ENCODE measurements at places on chromosomes 7 and 10.

DNA sequence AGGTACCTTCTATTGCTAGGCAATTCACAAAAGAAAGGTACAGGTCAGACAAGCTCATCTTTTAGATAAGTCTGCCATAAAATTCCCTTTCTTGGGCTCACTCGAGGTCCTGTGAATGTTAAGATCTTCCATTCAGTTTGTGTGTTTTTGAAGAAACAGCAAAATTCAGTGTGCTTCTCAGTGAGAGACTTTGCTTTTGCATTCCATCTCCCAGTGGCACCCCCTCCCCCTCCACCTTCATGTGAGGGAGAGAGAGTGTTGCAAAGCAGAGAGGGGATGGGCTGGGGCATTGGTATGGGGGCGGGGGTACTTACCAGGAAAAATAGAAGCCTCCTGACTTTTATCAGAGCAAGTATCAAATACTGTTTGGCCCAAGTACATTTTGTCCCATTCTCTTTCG, 3.8 kb upstream of the TECTB start:
- DNase-seq = no peak

- DNase-seq = no peak
These were observed 160.0 kb upstream of the ZNF804B start for GRCh38 chr7:88599528-88599927.

GRCh38 chr10:77158666-77159065, 478.9 kb downstream of the KCNMA1 start:
- no peak for DNase-seq

DNA sequence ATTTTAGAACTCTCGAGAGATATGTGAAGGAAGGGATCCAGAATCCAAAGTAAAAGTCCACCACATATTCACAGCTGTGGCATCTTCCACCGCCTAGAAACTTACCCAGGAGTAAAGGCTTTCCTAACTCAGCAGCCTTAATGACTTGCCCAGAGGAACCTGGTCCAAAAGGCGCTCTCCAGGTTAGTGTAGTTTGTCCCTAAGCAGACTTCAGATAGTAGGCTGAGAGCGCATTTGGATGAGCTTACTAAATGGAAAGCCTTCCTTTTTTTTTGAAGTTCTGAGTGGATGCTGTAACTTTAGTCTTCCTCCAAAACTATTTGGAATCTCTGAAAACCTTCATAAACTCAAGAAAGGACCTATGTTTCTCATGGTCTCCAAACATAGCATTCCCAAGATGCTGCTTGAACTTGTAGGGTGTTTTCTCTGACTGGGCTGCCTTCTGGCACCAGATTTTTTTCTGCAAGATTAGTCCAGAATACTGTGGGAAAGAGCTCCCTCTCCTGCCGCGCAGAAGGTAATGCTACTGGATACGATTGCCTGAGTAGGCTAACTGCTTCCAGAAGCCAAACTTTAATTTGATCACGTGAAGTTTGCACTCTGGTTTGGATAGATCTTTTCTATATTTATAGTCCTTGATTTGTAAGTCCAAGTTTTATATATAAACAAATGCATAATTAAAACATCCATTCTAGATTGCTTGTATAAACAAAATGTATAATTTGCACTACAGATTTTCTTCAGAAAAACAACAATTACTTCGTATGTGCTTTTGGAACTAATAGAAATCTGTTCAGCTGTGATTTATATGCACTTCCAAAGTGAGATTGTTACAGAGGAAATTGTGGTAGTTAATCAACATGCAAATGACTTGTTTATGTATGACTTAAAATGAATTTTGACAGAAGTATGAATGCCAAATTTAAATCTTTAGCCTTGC, 19.6 kb upstream of the GPR37 start:
- DNase-seq = no peak

DNA sequence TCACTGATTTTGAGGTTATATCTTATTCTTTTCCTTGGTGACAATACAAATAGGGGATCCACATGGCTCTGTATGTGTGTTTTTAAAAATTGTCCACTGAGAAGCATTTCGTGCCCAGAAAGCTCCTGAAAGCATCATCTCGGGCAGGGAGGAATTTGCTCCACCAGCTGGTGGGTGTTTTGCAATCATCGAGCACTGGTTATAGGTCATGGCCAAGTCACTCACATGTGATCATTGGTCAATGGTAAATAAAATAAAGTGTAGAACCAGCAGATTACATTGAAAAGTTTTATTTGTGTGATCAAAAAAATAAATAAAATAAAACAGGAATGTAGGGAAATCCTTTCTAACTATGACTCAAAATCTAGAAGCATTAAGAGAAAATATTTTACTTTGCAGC, 23.0 kb upstream of the SNX13 start:
- DNase-seq = no peak

GRCh38 chr10:29048506-29048905, 240.4 kb upstream of the LYZL1 start:
- no peak for DNase-seq

DNA sequence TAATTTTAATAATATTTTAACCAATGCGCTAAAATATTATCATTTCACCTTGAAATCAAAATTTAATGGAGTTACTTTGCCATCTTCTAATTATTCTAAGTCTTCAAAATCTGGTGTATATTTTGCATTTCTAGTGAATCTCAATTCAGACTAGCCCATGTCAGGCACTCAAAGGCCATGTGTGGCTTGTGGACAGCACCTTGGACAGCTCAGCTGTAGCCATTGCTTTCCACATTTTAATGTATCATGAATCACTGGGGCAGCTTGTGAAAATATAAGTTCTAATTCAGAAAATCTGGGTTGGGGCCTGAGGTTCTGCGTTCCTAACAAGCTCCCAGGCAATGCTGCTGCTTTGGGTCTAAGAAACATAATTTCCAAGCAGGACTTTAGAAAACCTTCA, 57.2 kb downstream of the MGAM2 start:
- DNase-seq = no peak

DNA sequence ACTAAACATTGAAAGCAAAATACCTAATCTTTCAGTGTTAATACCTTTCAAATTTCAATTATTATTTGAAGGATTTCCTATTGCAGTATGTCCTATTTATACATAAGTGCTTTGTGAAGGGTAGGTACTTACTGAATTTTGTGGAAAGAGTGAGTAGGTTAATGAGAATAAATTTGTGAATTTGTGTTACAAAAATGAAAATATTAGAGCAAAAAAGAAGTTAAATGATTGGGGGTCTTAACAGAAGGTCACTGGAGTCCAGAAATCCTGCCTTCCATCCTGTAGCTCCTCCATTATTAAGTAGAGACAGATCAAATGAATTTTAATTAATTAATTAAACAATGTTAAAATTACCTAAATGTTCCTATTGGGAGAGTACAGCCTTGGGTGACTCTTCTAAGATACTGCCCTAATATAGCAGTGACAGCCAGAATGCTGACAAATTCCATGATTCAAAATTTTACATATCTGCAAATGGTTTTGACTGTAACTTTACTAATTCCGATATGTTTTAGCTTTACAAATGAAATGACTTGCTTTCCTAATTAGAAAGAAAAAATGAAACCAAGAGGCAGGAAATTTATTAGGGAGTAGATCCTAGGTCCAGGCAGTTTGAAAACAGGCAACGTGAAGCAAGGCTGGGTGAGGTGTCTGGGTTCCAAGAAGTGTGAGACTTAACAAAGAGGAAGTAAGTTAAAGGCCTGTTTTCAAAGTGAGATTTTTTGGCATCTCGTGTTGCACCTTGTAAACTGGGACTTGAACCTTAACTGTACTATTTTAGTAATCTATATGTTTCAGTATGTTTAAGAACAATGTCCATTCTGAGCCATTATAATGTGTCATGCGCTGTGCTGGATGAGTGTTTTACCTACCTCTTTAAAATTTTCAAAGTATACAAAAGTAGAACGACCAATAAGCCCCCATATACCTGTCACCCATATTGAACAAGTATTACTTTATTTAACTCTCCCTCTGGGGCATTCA, 1.5 kb downstream of the PIK3CG start:
- no peak for DNase-seq

- no peak for DNase-seq
These were observed 14.7 kb upstream of the CAMK2G start for GRCh38 chr10:73889014-73889413.

DNA sequence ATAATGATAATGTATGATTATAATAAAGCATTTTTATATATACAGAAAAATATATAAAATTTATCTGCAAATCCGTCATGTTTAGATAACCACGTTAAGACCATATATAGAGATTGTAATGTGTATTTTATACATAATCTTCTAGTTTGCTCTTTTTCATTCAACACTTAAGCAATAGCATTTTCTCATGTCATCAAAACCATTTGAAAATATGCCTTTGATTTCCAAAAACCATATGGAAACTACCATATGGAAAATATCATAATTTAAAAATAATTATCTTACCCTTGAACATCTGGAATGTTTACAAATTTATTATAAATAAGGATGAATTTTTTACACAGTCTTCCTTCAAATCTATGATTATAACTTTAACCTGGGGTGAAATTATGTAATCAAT, 250.4 kb upstream of the NPSR1 start:
- no peak for DNase-seq
